ENCODE measurements at places on chromosomes 1 and 21.

GRCh38 chr1:24709791-24710441 lies 35.3 kb upstream of the CLIC4 start:
- DNase-seq = no peak

DNA sequence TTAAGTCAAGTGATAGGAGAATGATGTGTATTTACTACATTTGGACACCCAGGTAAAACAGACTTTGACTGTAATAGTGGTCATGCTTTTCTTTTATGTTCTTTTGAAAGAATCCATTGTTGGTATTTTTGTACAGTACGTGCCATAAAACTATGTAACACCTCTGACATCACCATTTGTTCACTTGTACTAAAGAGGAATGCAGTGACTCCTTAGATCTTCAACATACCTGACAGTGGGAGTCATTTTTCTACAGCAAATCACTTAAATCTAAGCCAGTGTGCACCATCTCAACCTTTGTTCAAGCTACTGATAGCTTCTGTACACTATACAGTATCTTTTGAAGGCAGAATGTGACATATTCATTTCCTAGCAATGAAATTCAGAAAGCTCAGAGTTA lies 6.3 kb upstream of the PLD5 start:
- no peak for DNase-seq

- DNase-seq = no peak
These were observed 368.2 kb downstream of the USH2A start for GRCh38 chr1:216055004-216055403.

- DNase-seq = no peak
These were observed 4.2 kb downstream of the STXBP3 start for GRCh38 chr1:108750476-108751181.

- DNase-seq = peak; percentile 39
These were observed 4.3 kb upstream of the SPATC1L start for GRCh38 chr21:46188226-46189212.

- DNase-seq = no peak
These were observed 39.1 kb upstream of the SLC19A1 start for GRCh38 chr21:45581322-45581712.

DNA sequence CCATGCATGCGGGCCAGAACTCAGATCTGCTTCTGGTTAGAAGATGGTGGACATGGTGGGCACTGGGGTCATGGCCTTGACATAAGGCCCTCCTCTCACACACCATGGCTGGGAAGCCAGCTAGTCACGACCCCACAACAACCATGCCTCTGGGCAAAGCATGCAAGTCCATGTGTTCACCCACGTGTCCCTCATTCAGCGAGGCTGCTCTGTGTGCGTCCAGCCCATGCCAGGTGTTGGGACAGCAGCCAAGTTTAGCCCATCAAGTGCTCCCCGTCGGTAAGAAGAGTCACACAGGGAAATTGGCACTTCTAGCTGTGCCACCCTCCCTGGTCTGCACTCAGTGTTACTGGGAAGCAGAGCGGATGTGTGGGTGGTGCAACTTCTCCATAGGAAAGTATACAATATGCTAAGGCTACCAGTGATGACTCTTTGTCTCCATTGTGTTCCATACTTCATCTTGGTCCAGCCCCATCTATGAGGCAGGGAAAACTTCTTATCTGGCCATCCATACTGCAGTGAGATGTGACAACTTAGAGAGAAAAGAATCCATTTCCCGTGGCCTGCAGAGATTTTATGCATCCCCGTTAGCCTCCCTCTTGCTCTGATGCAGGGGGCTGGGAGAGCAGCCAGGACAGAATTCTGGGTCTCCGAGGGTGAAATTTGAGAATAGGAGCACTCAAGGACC lies 198.0 kb downstream of the GRIK3 start:
- DNase-seq = peak; percentile 83

DNA sequence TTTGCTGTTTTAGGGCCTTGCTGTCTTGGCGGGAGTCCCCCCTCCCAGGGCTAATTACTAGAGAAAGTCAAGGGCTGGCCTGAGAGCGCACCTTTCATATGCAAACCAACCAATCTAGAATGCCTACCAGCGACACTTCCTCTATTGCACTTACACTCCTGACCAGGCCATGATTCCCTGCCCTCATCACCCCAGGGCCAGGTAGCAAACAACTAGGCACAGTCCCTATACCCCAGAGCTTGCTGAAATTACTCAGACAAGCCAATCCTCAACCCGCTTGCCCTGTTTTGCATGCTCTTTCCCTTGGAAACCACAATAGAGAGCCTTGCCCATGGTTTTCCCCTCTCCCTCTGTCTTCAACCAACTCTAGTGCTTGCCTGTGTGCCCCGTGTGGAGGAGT lies 70.3 kb downstream of the URB2 start:
- no peak for DNase-seq

GRCh38 chr1:111909030-111909429 lies 80.4 kb downstream of the KCND3 start:
- no peak for DNase-seq

GRCh38 chr1:202278751-202279150 lies 63.0 kb downstream of the UBE2T start:
- no peak for DNase-seq

DNA sequence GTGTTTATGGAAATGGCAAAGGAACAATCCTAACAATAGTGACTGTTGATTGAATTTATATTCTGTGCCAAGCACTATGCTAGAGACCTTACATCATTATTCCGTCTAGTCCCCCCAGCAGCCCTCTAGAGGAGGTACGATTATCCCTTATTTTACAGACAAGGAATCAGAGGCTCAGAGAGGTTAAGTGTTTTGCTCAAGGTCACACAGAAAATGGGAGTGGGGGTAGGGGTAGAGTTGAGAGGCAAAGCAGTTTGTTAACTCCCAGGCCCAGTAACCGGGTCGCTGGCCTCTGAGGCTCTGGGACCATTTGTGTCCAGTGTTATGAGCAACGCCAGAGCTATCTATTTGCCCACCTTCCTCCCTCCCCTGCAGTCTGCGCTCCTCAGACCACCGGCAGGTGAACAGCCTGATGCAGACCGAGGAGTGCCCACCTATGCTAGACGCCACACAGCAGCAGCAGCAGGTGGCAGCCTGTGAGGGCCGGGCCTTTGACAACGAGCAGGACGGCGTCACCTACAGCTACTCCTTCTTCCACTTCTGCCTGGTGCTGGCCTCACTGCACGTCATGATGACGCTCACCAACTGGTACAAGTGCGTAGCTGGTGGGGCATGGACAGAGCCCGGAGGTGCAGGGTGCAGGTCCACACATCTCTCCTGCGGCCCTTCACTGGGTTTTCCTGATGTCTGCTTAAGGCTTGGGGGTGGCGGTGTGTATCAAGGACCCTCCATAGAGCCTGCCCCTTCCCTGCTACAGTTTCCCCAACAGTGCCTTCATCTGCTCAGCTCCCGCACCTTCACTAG lies 19.8 kb downstream of the SERINC2 start:
- DNase-seq = no peak

- DNase-seq = peak; percentile 4
These were observed 53.9 kb upstream of the TIAM1 start for GRCh38 chr21:31397939-31398338.

DNA sequence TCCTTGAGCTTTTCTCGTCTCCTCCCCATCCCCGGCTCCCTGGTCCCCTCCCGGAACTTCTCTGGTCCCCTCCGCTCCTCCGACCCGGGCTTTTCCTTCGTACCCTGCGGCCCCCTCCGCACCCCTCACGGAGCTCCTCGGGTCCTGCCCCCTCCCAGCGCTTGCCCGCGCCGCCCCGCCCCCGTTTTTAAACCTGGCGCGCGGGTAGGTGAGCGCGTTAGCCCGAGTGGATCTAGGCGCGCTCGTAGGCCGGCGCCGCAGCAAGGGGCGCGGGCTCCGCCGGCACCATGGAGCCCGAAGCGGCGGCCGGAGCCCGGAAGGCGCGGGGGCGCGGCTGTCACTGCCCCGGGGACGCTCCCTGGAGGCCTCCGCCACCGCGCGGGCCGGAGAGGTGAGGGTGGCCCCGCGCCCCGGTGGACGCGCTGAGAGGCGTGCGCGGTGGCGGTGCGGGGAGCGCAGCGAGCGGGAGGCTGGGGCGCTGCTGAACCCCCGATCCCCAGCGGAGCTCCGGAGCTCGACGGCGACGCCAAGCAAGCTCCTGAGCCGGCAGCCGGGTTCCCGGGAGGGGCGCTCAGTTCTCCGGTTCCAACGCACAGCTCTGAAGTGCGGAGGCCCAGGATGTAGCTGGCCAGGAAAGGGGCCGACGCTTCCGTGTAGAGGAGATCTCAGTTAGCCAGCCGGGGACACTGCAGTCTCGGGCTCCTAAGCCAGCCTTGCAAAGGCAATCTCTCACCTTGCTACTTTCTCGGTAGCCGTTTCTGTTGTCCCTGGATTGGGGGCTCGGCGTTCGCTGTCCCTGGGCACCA lies at the start of gene RIPPLY3:
RIPPLY3 (plus strand) TSS at position 217 of the 806 bp plus-strand sequence; CDS start at position 288, 71 bp downstream.
- DNase-seq = no peak

GRCh38 chr1:101854271-101854670 lies 142.5 kb downstream of the OLFM3 start:
- no peak for DNase-seq

DNA sequence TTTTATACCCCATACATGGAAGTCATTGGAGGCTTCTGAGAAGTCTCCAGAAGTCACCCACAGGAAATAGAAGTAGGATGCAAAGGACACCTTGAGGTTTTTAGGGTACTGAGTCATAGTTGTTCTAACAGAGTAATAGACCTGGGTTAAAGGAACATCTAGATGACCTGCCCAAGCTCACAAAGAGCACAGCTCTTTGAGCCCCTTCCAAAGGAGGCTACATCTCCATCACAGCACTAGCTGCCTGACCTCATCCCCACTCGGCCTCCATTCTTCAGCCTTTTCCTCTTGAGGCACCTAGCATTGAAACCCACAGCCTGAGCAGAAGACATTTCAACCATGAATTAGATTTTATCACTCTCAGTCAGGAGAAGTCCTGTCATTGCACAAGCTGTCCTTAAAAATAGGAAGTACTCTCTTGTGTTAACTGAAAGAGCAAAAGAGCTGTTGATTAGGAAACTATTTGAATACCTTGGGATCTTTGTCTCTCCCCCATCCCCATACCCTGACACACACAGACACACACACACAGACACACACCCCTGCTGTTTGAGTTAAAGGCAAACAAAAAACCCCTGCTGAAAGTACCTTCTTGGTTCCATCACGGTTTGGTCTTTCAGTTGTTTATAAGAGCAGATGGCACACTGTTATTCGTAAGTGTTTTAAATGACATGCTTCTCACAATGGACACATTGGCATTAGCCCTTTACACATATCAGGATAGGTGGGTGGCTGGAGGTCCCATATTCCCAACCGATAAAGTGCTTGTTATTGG lies 22.2 kb downstream of the MKNK1 start:
- no peak for DNase-seq

DNA sequence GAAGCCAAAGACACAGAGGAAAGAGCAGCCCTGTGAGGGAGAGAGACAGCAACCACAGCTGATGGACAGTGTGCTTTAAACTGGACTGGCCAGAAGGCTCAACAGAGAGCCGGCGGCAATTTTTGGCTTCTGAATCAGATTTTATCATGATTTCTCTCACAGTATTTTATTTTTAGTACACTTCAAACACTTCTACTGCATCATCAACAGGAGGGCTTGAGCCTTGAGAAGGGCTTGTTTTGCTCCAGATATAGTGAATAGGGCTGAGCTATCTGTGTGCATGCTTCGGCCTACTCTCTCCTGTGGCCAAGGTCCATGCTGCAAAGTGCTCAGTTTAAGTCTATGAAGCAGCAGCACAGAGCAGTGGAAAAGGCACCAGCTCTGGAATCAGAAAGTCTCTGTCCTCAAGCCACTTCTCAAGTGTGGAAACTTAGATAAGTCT lies 33.3 kb downstream of the ADCY10 start:
- no peak for DNase-seq

GRCh38 chr1:91553177-91553591 lies 52.5 kb downstream of the CDC7 start:
- no peak for DNase-seq

DNA sequence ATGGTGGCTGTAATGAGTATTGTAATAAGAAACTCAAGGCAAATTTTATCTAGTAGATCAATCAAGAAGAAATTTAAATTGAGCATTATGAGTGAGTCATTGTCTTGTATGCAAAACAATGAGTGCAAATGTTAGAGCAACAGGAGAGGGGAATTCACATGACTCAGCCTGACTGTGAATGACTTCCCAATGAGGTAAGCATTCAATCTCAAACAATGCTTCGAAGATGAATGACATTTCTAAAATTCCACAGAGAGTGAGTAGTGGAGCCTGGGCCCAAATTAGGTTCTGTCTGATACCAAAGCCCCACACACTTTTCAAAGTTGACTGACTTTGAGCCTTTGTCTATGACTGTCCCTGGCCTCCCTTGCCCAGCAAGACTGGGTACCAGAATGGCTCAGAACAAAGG lies 738.0 kb downstream of the PTPRU start:
- no peak for DNase-seq

- DNase-seq = no peak
These were observed 178.0 kb downstream of the ZNF281 start for GRCh38 chr1:200231787-200232231.

GRCh38 chr21:41090981-41091380 lies 77.0 kb upstream of the BACE2 start:
- DNase-seq = no peak

GRCh38 chr1:205470131-205470530 lies 14.3 kb upstream of the BLACAT1 start:
- no peak for DNase-seq

- DNase-seq = no peak
These were observed 210.1 kb downstream of the FGGY start for GRCh38 chr1:59506952-59507351.

DNA sequence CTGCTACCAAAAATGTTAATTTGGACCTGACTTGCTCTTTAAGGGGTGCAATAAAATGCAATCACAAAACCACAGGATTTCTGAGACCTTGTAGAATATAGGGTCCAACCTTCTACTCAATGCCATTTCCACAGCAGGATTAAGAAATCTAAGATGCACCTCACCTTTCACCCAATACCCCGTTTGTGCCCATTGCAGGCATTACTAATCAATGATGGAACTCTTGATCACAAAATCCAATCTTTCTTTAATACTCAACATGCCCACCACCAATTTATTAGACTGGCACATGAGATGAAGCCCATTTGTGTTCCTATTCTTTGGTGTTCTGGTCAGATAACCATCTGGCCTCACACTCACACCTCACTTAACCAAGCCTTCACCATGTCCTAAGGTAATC lies 117.2 kb upstream of the IGSF21 start:
- no peak for DNase-seq

DNA sequence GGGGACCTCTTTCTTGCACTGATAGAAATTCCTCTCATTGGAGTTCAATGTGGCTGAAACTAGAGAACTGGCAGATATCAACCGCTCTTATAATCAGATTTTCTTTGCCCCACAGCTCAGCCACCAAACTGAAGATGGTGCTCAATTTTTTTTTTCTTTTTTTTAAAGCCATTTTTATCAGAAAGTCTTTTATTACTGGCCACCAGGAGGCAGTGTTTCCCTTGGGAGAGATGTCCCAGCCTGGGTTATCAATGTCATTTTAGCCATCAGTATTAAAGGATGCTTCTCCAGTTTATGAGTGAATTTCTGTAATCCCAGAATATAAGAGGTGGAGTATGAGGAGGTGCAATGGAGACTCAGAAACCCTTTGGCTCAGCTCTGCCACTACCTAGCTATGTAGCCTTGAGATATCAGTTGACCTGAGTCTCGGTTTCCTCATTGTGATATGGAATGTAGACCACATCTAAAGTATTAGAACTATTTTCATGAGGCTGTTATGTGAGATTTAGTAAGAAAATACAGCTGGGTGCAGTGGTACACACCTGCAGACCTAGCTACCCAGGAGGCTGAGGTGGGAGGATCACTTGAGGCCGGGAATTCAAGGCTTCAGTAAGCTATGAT lies 27.6 kb downstream of the CD244 start:
- peak; percentile 53 for DNase-seq

- peak; percentile 4 for DNase-seq
These were observed 63.9 kb downstream of the KCNK2 start for GRCh38 chr1:215146240-215146975.

GRCh38 chr1:5992814-5993555 lies 760 bp upstream of the NPHP4 start:
- DNase-seq = no peak
